ENCODE measurements at places on chromosomes 3 and 15. TPM values are rescaled to one million over a fixed set of nuclear protein-coding genes. Genes with fewer than 3 reads are reported as not detected.

- no peaks in the 10 kb centered on the region for H3K36me3 ChIP-seq
- H3K4me3 ChIP-seq = no peak overlapping the region
- no peak overlapping the region for H3K27ac ChIP-seq
- peaks cover 17% of the 10 kb centered on the region for H3K4me1 ChIP-seq
Observed at GRCh38 chr15:78417754-78418630, 20.0 kb upstream of the IREB2 start.

DNA sequence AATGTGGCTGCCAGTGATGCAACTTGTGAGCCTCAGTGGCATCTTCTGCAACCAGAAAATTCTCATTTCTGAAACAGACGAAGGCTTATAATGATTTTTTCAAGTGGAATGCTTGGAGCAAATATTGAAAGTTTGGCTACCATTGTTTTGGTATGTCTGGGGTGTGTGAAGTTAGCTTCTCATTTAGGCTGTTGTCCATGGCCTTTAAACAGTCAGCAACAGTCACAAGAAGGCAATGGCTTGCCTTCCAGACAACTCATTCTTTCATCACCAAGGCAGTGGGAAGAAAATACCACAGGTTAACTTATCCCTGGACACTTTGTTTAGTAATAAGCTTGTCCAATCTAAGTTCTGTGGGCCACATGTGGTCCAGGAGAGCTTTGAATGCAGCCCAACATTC is 4.7 kb upstream of the BNC1 start:
- peak overlapping the region; percentile 97 for H3K27ac ChIP-seq
- DNase-seq = peak; percentile 48
- no peaks in the 10 kb centered on the region for H3K36me3 ChIP-seq
- peaks cover 3% of the 10 kb centered on the region for H3K27me3 ChIP-seq
- peaks cover 80% of the 10 kb centered on the region for H3K4me1 ChIP-seq

DNA sequence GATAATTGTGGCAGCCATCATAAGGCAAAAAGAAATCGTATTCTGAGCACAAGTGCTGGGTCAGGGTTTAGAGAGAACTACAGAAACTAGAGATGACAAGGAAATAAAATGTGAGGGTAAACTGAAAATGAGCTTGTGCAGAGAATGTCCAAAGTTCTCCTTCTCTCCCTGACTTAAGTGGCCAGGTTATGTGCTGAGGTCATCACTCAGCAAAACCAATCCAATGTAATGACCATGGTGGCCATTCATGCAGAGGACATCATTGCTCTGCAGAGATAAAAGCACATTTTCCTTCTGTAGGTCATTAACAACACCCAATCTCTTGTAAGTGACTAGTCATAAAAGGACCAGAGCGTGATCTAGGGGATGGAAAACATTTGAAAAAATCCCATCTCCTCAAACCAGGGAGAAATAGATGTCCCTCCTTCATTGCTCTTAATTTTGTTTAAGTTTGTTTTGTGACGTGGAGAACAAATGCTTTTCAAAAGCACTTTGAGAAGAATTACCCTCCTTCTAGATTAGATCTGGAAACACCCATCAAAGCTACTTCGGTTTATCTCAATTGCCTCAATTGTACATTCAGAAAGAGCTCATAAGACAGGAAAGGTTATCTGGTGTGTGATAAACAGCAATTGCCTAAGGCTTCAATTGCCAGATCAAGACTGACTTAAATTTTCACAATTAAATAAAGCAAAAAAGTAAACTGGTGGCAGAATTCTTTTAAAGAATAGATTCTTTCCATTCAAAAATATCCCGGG is 173.4 kb downstream of the SERPINI1 start:
- H3K4me1 ChIP-seq = no peaks in the 10 kb centered on the region
- H3K36me3 ChIP-seq = no peaks in the 10 kb centered on the region
- H3K27ac ChIP-seq = no peak overlapping the region
- H3K4me3 ChIP-seq = no peak overlapping the region
- peaks cover 5% of the 10 kb centered on the region for H3K27me3 ChIP-seq

GRCh38 chr3:112514527-112515128 is 15.4 kb upstream of the BTLA start:
- H3K27ac ChIP-seq = no peak overlapping the region
- H3K27me3 ChIP-seq = no peaks in the 10 kb centered on the region
- peaks cover 5% of the 10 kb centered on the region for H3K36me3 ChIP-seq
- H3K4me3 ChIP-seq = no peak overlapping the region
- no peaks in the 10 kb centered on the region for H3K4me1 ChIP-seq

GRCh38 chr3:151903501-151903991 is 30.1 kb downstream of the SUCNR1 start:
- no peaks in the 10 kb centered on the region for H3K27me3 ChIP-seq
- H3K4me3 ChIP-seq = peak overlapping the region; percentile 8
- DNase-seq = peak; percentile 62
- peak overlapping the region; percentile 75 for H3K27ac ChIP-seq

DNA sequence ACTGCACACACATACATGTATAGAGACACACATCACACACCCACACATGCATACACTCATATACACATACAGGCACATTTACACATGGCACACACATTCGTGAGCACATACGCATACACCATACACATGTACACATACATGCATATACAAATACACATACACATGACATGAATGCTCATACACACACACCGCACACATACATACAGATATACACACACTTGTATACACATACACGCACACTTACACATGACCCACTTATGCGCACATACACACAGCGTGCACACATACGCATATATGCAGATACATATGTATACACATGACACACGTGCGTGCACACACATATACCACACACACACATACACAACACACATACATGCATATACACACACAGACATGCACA is 162.7 kb downstream of the LRRK1 start:
- H3K36me3 ChIP-seq = no peaks in the 10 kb centered on the region
- H3K27ac ChIP-seq = no peak overlapping the region
- no peak for DNase-seq
- H3K4me1 ChIP-seq = no peaks in the 10 kb centered on the region

GRCh38 chr15:63528138-63528659 is 23.8 kb downstream of the USP3 start:
- no peaks in the 10 kb centered on the region for H3K36me3 ChIP-seq
- DNase-seq = no peak
- no peak overlapping the region for H3K4me3 ChIP-seq
- no peaks in the 10 kb centered on the region for H3K27me3 ChIP-seq
- H3K4me1 ChIP-seq = peaks cover 59% of the 10 kb centered on the region

- peak overlapping the region; percentile 98 for H3K4me3 ChIP-seq
- H3K27ac ChIP-seq = peak overlapping the region; percentile 98
- DNase-seq = peak; percentile 82
- peaks cover 62% of the 10 kb centered on the region for H3K36me3 ChIP-seq
- H3K27me3 ChIP-seq = peaks cover 13% of the 10 kb centered on the region
Observed at GRCh38 chr15:43794269-43795037, 2.3 kb downstream of the SERF2 start.

GRCh38 chr3:4738737-4739274 is 240.4 kb upstream of the BHLHE40 start:
- peaks cover 10% of the 10 kb centered on the region for H3K36me3 ChIP-seq
- H3K27ac ChIP-seq = no peak overlapping the region
- no peak overlapping the region for H3K4me3 ChIP-seq

DNA sequence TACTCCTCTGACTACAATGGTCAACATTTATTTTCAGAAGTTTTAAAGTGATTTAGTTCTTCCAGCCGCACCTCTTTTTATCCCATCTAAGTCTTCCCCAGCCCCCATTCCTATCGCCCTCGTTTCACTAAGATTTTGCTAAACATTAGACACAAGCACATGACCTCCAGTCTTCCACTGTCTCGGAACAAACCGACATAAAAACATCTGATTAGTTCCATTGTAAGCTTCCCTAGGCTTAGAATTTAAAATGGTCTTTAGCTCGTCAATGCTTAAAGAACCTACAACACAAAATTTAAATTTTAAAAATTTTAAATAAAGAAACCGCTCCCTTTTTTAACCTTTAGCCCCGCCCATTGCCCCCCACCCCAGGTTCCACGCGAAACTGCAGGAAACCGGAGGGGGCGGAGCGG is 284 bp upstream of the TSC22D2 start:
- H3K36me3 ChIP-seq = peaks cover 37% of the 10 kb centered on the region
- no peak for DNase-seq
- peak overlapping the region; percentile 98 for H3K27ac ChIP-seq
- H3K4me3 ChIP-seq = peak overlapping the region; percentile 93

DNA sequence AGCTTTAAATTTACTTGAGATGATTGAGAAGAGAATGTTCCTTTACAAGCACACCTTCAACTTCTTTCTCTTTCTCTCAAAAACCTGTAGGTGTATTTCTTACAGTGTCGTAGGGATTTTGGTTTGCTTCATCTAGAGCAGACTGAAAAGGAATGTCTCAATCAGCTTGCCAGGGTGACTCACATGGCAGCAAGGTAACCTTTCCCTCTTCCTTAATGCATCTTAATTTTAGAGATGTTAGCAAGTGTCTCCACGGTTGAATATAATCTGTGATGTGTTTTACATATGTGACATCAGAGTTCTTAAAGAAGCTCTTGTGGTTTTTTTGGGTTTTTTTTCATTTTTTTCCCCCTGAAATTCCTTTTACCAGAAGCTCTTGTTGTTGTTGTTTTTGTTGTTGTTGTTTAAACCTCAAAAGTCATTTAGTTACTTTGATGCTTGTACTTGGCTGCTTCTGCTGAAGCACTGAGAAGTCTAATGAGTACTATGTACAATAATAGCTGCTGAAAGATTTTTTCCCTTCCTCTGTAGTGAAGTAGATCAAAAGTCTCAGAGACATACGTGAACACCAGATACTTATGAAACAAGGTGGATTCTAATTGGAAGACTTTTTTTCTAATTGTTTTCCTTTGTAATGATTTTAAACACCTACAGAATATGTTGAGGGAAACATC is 83.1 kb downstream of the RETNLB start:
- no peaks in the 10 kb centered on the region for H3K4me1 ChIP-seq
- H3K27me3 ChIP-seq = no peaks in the 10 kb centered on the region
- no peaks in the 10 kb centered on the region for H3K36me3 ChIP-seq
- no peak for DNase-seq
- no peak overlapping the region for H3K4me3 ChIP-seq

- no peaks in the 10 kb centered on the region for H3K27me3 ChIP-seq
- H3K4me3 ChIP-seq = no peak overlapping the region
- H3K4me1 ChIP-seq = peaks cover 22% of the 10 kb centered on the region
- DNase-seq = no peak
- no peaks in the 10 kb centered on the region for H3K36me3 ChIP-seq
- no peak overlapping the region for H3K27ac ChIP-seq
Observed at GRCh38 chr3:74501007-74501406, 113.5 kb downstream of the CNTN3 start.

DNA sequence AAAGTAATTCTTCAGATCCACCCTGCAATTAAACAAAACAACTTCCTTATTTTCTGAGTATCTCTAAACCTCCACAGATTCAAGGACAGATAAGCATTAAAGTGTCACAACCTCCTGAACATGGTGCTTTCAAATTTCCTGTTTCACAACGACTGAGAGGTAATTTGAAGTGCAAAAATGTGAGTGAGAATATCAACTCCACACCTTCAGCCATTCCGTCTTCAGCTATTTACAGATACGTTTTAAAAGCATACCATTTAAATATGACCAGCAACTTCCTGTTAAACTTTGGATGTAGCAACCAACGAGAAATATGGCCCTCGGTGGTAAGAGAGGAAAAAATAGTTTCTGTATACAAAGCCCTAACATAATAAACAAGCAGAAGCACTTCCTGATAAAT is 32.1 kb upstream of the PCSK6 start:
- H3K27me3 ChIP-seq = peaks cover 38% of the 10 kb centered on the region
- H3K36me3 ChIP-seq = peaks cover 8% of the 10 kb centered on the region
- no peak overlapping the region for H3K4me3 ChIP-seq
- no peak for DNase-seq

- peaks cover 66% of the 10 kb centered on the region for H3K4me1 ChIP-seq
- H3K27me3 ChIP-seq = no peaks in the 10 kb centered on the region
- H3K36me3 ChIP-seq = peaks cover 11% of the 10 kb centered on the region
- no peak overlapping the region for H3K4me3 ChIP-seq
- H3K27ac ChIP-seq = peak overlapping the region; percentile 88
Observed at GRCh38 chr3:149366941-149367840, 10.3 kb downstream of the TM4SF1 start.

GRCh38 chr3:4972652-4973643 is 6.3 kb upstream of the BHLHE40 start:
- peaks cover 11% of the 10 kb centered on the region for H3K27me3 ChIP-seq
- peaks cover 16% of the 10 kb centered on the region for H3K4me1 ChIP-seq
- DNase-seq = no peak
- no peak overlapping the region for H3K27ac ChIP-seq
- no peaks in the 10 kb centered on the region for H3K36me3 ChIP-seq

- no peak overlapping the region for H3K4me3 ChIP-seq
- H3K27ac ChIP-seq = no peak overlapping the region
- peaks cover 10% of the 10 kb centered on the region for H3K4me1 ChIP-seq
- DNase-seq = no peak
Observed at GRCh38 chr15:55179141-55179540, 17.6 kb downstream of the RSL24D1 start.

GRCh38 chr15:46556559-46557379 is 921.9 kb downstream of the SQOR start:
- no peak for DNase-seq
- H3K27me3 ChIP-seq = no peaks in the 10 kb centered on the region
- no peaks in the 10 kb centered on the region for H3K36me3 ChIP-seq
- no peaks in the 10 kb centered on the region for H3K4me1 ChIP-seq
- H3K27ac ChIP-seq = no peak overlapping the region

DNA sequence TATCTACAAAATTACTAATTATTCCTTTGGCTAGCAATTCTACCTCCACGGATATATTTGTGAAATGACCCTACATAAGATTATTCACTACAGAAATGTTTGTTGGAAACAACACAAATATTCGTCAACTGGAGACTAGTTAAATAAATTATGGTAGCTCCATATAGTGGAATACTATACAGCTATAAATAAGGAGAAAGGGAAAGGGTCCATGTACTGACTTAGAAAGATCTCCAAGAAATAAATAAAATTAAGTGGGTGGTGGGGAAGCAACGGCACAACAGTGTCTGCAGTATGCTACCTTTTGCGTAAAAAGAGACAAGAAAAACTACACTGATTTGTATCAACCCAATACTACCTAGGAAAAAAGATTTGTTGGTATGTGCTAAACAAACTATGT is 96.7 kb upstream of the BHLHE40 start:
- no peak overlapping the region for H3K4me3 ChIP-seq
- peaks cover 8% of the 10 kb centered on the region for H3K4me1 ChIP-seq
- peaks cover 4% of the 10 kb centered on the region for H3K27me3 ChIP-seq

Gene CPNE9
- total RNA-seq = not detected

Gene OXTR
- total RNA-seq = 682 TPM

Gene CPN2
- 0.15 TPM for total RNA-seq

Gene ARHGEF3
- total RNA-seq = 5.6 TPM

Gene ALDH1L1
- total RNA-seq = not detected

Gene CNTN6
- total RNA-seq = not detected

Gene LRRIQ4
- not detected for total RNA-seq

Gene ZNF660
- total RNA-seq = not detected

Gene TNIK
- 15.3 TPM for total RNA-seq

Gene SLC7A14
- total RNA-seq = 0.34 TPM

Gene ALDH1A2
- not detected for total RNA-seq

Gene IMPG2
- 0.05 TPM for total RNA-seq

Measured in HFFc6 (cell line).